ENCODE measurements at places on chromosomes 13 and 19.

DNA sequence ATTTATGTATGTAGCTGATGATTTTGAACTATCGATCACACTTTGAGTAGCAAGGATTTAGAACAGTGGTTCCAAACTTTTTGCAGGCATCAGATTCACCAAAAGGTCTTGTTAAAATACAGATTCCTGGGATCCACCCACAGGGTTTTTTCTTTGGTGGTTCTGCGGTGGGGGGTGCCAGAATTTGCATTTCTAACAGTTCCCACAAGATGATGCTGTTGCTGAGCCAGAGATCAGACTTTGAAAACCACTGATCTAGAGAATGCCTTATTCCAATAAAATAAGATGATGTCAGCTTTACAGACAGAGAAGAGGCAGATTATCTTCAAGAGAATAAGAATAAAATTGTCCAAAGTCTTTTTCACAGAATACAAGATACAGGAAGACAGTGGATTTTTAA lies 80.9 kb upstream of the SHISA2 start:
- peak; percentile 41 for DNase-seq

- peak; percentile 50 for DNase-seq
These were observed 1.8 kb downstream of the LONP1 start for GRCh38 chr19:5718037-5718578.

GRCh38 chr13:21998279-21998990 lies 327.6 kb downstream of the FGF9 start:
- no peak for DNase-seq

GRCh38 chr19:41612483-41612882 lies 14.4 kb downstream of the CEACAM4 start:
- no peak for DNase-seq

GRCh38 chr13:43243711-43244110 lies 220.3 kb downstream of the DNAJC15 start:
- DNase-seq = no peak

- peak; percentile 0 for DNase-seq
These were observed 1.2 kb downstream of the NUDT15 start for GRCh38 chr13:48038761-48039160.

DNA sequence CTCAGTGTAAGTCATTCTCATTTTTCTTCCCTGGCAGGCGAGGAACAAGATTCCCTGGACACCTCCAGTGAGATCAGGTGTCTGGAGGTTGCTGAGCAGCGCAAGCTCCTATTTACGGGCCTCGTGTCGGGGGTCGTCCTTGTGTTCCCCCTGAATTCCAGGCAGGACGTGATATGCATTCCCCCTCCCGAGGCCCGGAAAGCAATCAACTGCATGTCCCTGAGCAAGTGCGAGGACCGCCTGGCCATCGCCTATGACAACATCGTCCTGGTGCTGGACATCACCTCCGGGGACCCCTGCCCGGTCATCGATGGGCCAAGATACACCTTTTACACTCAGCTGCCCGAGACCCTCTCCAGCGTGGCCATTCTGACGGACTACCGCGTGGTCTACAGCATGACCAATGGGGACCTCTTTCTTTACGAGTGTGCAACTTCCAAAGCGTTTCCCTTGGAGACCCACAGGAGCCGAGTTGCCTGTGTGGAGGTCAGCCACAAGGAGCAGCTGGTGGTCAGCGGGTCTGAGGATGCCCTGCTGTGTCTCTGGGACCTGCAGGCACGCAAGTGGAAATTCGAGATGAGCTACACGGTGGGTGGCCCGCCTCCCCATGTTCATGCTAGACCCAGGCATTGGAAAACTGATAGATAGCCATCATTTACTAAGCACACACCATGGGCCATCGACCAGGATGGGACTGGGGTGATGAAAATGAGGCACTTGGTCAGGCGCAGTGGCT lies 21.5 kb upstream of the SIN3B start:
- DNase-seq = no peak

- DNase-seq = peak; percentile 96
These were observed 36.4 kb downstream of the EPS15L1 start for GRCh38 chr19:16435238-16435917.

DNA sequence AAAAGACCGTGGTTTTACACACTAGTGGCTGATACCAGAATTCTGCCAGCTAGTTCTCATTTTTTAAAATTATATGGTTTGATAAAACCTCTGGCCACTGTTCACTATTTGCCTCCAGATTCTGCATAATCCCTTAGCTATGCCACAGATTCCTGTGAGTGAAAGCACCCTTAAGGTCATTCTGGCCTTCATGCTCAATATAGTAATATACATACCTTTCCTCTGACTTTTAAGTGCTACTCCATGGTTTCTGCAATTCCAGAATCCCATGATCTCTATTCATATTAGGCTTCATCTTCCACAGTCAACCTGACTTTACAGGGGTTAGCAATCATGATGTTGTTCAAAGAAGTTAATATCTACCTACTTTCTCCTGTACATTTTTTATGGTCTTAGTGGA lies 274.1 kb upstream of the EDNRB start:
- peak; percentile 74 for DNase-seq

- no peak for DNase-seq
These were observed 7.4 kb upstream of the FCGBP start for GRCh38 chr19:39941615-39942365.
